ENCODE measurements at places on chromosomes 7 and 10. TPM values are rescaled to one million over a fixed set of nuclear protein-coding genes. Genes with fewer than 3 reads are reported as not detected.

DNA sequence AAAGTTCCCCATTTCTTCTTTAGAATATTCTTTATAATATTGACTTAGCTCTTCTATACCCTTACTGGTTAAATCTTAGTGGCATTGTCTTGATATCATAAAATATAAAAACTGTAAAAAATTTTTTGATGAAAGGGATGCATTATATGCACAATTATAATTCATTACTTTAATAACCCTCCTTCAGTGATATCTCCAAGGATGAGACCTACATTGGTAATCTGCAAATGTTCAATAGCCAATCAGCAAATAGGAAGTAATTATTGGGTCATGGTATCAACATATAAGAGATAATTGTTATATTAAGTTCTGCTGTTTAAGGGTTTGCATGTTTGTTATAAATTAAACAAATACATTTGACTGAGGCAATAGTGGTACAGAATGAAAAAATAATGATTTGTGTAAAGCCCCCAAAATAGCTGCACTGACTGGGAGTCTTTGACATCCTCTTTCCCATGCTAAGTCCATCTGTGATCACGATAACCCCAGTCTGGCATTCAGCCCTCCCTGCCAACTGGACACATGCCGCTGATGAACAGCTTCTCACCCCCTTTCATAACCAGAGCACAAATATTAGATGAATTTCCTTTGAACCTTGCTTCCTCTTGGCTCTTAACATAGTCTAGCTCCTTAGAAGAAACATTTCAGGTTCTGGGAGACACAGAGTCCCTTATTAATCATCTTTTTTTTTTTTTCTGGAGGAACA, 169.5 kb downstream of the CPED1 start:
- no peak for DNase-seq

DNA sequence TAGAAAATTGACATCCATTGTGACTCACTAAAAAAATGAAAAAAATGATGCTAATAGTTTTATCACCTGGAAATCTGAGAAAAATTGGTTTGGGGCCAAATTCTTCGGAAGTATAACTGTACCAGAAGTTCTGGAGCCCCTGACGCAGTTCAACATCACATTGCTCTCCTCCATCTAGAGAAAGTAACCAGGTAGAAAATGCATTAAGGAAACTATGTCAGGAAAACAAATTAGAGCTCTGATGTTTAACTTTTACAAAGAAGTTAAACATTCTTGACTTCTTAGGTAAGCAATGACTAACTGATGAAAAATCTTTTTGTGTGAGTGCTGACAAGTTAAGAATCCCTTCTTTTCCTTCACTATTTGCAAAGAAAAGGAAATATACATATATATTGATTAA, 61.1 kb upstream of the TMEM196 start:
- no peak for DNase-seq

- no peak for DNase-seq
These were observed 103.5 kb upstream of the FAM3C start for GRCh38 chr7:121499624-121500023.

The GDF2 gene
- not detected for total RNA-seq

DNA sequence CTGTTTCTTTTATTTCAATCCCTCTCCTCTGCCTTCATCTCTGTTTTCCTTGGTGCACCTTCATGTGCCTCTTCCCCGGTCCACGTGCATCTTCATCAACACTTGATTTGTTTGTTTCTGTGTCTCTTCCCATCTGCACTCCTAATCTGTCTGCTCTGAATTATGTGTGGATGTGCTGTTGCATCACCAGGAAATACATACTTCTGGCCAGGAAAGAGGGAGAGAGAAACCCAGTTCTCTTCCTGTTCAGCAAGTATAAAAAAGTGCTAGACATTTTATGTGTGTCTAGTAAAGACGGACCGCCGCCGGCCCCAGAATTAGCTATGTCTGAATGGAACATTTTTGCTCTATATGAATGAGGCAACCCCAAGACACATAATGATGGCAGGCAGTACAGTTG, 93.8 kb downstream of the CALD1 start:
- DNase-seq: no peak

The CTAGE8 gene
- 3.2 TPM for total RNA-seq
